ENCODE measurements at places on chromosomes 4 and X. TPM values are rescaled to one million over a fixed set of nuclear protein-coding genes. Genes with fewer than 3 reads are reported as not detected.

AVPR2 gene
- 7.6 TPM for total RNA-seq

DNA sequence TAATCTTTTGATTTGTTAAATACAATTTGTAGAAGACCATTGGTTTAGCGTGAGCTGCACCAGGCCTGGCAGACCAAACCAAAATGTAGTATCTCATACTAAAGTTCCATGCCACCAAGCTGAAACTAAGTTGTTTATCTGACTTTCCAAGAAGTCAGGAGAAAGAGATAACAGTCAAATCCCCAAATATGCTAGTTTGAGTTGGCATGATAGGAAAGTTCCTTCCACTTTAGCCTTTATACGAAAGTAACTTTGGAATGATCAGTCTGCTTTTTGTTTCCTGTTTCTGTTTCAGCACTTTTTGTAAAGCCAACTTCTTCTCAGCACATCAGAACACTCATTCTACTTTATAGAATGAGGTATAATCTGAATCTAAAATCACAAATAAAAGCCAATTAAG, 449.2 kb downstream of the GRXCR1 start:
- DNase-seq: no peak

DNA sequence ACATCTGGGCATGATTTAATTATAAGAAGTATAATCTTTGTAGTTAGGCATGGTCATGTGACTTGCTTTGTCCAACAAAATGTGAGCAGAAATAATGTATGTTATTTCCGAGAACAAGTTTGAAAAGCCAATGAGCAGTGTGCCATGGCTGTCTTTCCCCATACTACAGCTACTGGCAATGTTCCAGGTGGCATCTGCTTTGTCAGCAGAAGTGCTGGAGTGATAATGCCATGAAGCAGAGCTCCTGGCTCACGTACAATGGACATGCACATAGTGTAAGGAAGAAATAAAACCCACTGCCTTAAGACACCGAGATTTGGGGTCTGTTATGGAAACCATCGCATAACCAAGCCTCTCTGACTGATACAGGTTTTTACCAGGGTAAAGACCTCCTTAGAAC, 212.6 kb upstream of the RASGEF1B start:
- no peak for DNase-seq

TMSB15C gene
- 1.1 TPM for total RNA-seq

OTUD5 gene
- 53.9 TPM for total RNA-seq

Measured in esophagus muscularis mucosa (tissue), 4 donors.